Stimulated activated CD4-positive, alpha-beta T cell treated with anti-CD3 and anti-CD28 coated beads, Interleukin-15, amount 100 ng/mL, for 48 hours (primary cell): ENCODE measurements at places on chromosomes 4 and X.
A peak's percentile ranks its signal among the peaks of the same experiment; 100 is the strongest.

GRCh38 chr4:184792950-184793555 is 32.7 kb downstream of the ACSL1 start:
- peak; percentile 41 for DNase-seq

DNA sequence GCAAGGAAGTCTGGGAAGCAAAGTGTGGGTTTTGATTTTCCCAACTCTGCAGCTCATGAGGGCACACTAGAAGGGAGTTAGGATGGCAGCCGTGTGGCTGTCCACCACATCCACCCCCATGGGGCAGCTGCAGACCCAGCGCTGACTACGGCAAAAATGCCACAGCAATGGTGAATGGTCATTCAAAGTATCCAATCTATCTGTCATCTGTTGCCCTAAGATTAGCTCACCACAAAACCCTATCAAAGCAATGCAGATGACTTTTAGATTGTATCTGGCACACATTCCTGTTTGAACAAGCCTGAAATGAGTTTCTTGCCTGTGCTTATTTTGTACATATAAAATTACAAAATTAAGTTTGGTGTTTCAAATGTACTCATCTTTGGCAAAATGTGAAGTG is 29.7 kb upstream of the HPSE start:
- no peak for DNase-seq

DNA sequence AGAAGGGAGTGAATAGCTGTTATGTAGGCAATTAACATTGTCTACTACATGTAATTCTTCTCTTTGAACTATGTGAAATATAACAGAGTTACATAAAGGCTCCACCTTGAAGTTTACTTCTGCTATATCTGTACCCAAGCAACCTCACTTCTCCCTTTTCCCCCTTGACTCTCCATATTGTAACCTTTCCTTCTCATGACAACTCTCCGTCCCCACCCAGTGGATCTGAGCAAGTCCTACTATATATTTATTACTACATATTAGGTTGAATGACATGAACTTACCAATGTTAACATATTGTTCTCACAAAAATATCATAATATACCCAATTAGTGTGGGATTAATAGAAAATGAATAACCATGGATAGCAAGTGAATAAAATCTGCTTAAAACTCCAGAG is 93.2 kb upstream of the ATP8A1 start:
- DNase-seq: no peak

- DNase-seq: no peak
Observed at GRCh38 chrX:16770970-16771482, 15.2 kb upstream of the TXLNG start.

- no peak for DNase-seq
Observed at GRCh38 chr4:5503336-5503936, 204.9 kb downstream of the EVC2 start.

DNA sequence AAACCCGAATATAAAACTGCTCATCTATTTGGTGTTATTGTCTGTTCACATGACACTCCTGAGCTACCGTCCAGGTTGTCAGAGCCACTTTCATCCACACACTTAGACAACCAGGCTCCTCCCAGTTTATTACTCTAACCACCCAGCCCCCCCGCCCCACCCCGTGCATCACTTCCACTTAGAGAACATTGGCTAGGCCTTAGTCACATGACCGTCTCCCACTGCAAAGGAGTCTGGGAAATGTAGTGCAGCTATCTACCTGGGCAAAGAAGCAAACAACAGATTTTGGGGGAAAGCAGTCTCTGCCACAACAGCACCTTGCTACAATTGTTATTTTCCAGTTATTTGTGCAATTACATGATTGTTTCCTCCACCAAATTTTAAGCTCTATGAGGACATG is 57.6 kb upstream of the RBPJ start:
- no peak for DNase-seq

- DNase-seq: no peak
Observed at GRCh38 chrX:138794246-138794645, 82.7 kb upstream of the FGF13 start.

GRCh38 chr4:48193096-48193836 is 59.2 kb upstream of the TXK start:
- DNase-seq: no peak

DNA sequence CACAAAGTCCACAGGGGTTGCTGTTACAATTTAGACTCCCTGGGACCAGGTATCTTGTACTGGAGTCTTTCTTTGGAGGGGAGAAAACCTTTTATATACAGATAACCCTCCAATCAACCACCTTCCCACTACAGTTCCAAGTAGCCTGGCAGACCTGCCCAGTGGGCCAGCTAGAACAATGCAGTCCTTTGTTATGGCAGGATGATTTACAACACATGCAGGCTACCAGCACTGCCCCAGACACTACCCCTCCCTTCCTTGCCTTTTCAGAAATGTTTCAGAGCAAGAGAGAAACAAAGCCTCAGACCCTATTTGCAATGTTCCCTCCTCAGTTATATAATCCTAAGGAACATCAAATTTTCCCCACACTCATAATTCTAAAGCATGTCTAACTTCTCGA is 11.1 kb downstream of the RASL11B start:
- no peak for DNase-seq

- DNase-seq: no peak
Observed at GRCh38 chr4:176357359-176358082, 37.8 kb downstream of the SPCS3 start.

GRCh38 chr4:163415668-163416067 is 57.9 kb downstream of the TKTL2 start:
- DNase-seq: no peak

GRCh38 chr4:25504932-25505636 is 128.0 kb downstream of the ANAPC4 start:
- DNase-seq: no peak

- no peak for DNase-seq
Observed at GRCh38 chrX:138492371-138492770, 219.1 kb downstream of the FGF13 start.

GRCh38 chr4:129218897-129219296 is 122.9 kb downstream of the C4orf33 start:
- no peak for DNase-seq

- no peak for DNase-seq
Observed at GRCh38 chrX:9340598-9341290, 124.1 kb upstream of the TBL1X start.

- no peak for DNase-seq
Observed at GRCh38 chr4:158065176-158065575, 107.6 kb downstream of the GASK1B start.

DNA sequence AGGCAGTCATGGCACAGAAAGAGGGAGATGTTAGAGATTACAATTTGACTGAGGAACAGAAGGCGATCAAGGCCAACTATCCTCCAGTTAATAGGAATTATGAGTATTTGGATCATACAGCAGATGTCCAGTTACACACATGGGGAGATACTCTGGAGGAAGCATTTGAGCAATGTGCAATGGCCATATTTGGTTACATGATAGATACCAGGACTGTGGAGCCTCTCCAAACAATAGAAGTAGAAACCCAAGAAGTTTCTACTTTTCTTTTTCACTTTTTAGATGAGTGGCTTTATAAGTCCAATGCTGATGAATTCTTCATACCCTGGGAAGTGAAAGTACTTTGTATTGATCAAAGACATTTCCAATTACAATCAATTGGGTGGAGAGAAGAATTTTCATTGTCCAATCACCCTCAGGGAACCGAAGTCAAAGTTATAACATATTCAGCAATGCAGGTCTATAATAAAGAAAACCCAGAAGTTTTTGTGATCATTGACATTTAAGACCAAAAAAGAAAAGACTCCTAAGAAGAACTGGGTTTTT is 139.1 kb downstream of the MAB21L2 start:
- no peak for DNase-seq

- no peak for DNase-seq
Observed at GRCh38 chr4:46909078-46909477, at the start of gene COX7B2. COX7B2 (minus strand) TSS chr4:46909245; CDS start chr4:46735192, 174,053 bp downstream.

DNA sequence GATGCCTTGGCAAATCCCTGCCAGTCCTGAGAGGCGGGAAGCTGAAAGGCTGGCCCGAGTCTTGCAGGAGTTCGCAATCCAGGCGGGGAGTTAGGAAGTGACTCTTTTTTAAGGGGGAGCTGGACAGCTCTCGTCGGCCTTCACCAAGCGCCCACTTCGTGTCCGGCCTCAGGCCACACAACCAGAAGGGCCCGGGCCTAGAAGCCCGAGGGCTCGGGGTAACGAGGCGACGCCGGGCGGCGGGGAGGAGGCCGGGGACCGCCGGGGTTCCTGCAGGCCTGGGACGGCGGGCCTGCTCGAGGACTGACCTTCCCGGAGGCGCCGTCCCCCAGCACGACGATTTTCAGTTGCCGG is 395 bp downstream of the RAB28 start:
- DNase-seq: peak; percentile 7

- no peak for DNase-seq
Observed at GRCh38 chr4:15413623-15414019, 14.2 kb upstream of the C1QTNF7 start.

DNA sequence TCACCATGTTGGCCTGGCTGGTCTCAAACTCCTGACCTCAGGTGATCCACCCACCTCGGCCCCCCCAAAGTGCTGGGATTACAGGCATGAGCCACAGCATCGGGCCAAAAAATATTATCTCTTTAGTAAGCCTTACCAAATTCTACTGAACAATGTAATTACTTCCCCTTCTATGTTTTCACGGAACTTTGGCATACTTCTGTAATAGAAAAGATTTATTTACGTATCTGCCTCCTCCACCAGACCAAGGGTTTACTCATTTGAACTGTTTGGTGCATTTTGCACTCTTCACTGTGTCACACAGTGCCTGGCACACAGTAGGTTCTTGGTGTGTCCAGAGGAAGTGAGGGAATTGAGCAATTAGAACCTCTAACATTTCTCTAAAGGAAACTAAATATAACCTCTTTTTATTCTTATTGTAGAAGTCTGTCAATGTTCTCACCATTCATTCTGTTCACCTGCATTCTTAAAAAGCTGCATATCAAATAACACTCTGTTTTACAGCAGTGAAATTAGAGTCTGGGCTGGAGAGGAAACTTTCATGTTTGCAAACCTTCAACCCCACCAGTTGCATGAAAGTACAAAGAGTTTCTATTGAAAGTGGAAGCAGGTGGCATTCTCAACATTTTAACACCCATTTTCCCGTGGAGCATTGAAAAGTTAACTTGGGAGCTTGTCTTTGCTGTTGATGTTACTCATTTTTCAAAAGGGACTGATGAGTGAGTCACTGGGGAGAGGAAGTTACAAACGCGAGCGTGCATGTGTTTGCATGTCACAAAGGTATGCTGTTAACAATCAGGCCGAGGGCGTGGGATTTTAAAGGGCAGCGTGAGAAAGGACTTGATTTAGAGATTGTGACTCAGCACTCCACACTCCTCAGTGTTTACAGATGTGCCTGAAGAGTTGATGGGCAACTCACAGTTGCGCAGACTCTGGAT is 314.1 kb downstream of the STK32B start:
- no peak for DNase-seq

DNA sequence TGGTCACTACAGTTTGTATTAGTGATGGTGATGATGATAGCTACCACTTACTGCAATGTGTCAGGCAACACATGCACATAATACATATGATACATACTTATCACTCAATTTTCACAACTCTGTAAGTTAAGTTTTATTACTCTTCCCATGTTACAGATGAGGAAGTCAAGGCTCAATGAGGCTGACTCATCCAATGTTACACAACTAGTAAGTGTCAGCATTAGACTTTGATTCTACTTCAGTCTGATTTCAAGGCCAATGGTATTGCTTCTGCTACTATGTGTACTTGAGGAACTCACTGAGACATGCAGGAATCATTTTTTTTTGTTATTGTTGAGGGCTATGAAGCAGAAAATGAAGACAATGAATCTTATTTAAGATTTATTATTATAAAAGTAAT is 96.4 kb upstream of the TRPC5OS start:
- no peak for DNase-seq

DNA sequence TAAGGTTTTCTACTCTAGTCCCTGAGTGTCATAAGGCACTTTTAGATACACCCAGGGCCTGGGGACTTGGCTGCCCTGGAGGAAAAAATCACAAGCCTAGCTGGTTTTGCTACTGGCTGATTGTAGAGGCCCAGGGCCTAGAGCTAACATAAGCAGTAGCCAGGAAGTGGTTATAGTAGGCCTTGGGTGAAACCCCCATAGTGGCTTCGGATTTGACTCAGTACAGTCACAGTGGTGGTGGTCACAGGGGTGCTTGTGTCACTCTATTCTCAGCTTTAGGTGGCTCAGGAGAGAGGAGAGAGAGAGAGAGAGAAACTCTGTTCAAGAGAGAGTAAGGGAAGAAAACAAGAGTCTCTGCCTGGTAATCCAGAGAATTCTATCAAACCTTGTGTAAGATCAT is 194.5 kb upstream of the EDA2R start:
- peak; percentile 0 for DNase-seq

GRCh38 chrX:16208601-16209000 is 41.3 kb downstream of the MAGEB17 start:
- no peak for DNase-seq

GRCh38 chrX:44344194-44344593 is 722 bp upstream of the EFHC2 start:
- DNase-seq: peak; percentile 39

DNA sequence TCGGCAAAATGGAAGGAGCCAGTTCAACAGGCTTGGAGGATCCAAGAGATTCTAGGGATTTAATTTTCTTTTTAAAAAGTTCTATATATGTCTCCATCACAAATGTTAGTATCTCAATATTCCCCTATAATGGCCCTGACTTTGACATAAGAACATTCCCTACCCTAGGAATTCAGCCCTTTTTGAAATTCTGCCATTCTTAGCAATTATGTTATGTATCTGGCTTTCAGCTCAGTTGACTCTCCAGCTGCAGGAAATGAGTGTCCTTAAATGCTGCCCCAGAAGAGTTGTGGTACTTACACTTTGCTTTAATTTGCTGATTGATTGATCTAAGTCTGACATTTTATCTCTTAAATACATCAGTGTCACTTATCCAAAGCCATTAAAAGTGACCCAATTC is 1454.3 kb downstream of the FSTL5 start:
- DNase-seq: no peak

DNA sequence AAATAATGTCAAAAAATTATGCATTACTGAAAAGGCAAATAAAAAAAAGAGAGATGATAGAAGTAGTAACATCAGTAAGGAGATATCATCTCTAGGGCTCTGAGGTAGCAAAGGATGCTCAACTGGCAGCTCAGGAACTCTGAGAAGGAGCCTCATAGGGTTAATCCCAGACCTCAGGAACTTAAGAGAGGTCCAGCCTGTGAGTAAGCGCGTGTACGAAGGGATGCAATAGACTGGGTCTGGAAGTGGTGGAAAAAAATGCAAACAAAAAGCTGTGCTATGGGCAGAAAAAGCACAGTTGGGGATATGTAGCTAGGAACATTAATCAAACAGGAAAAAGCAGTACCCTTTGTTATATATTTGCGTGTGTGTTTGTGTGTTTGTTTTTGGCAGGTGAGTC is 282.0 kb downstream of the GALNTL6 start:
- DNase-seq: no peak

GRCh38 chr4:109559625-109559982 is 442 bp upstream of the MCUB start:
- peak; percentile 10 for DNase-seq

- no peak for DNase-seq
Observed at GRCh38 chr4:119039779-119040178, 95.9 kb upstream of the MYOZ2 start.

DNA sequence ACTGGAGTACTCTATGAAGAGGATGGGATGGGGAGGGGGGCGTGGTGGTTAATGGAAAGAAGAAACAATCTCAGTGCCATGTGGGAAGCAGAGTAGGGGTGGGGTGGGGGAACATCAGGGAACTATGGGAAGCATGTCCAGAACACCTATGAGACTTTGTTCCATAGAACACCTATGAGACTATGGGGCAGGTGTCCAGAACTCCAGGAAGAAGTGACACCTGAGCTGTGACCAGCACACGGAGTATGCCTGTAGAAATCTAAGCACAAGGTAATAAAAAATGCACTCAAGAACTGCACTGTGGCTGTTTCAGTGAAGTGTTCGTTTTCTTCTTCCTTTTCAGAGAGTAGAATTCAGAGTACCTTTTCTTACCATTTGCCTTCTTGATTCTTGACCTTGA is 704.8 kb upstream of the TENM3 start:
- no peak for DNase-seq
